ENCODE measurements at places on chromosomes 2 and 18.
A peak's percentile ranks its signal among the peaks of the same experiment; 100 is the strongest.

DNA sequence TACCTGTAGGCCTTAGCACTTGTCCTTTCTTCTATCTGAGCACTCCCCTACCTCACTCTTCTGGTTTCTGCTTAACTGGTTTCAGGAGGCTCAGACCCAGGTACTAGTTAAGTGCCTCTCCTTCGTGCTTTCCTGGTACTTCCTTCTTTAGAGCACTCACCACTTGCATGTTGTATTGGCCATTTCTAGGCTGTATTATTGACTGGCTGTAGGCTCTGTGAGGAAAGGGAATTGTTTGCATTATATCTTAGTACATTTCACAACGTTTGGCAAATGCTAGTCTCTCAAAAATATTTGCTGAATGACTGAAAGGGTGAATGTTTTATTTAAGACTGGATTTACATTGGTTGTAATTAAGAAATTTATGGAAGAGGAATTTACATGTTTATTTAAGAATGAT, 36.0 kb upstream of the SCN1A start:
- DNase-seq, result no peak

DNA sequence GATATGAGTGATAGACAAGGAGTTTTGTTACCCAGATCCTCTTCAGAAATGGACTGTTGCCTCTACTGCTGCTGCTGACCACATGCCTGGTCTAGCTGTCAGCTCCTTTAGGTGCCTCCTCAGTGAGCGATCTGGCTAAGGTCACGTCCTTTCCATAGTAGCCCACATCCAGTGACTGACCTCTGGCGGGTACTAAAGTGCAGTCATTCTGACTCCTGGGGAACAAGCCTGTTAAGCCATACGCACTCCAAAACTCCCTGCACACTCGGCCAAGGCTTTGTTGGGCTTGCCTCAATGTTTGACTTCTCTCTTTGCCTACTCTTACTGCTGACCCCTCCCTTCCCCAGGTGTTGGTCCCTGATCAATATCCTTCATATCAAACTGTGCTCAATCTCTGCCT, 685.2 kb downstream of the IRS1 start:
- no peak for DNase-seq

GRCh38 chr18:7844418-7844817, 277.3 kb downstream of the PTPRM start:
- DNase-seq, result no peak

- DNase-seq, result no peak
These were observed 139.6 kb upstream of the PELI1 start for GRCh38 chr2:64283641-64284361.

DNA sequence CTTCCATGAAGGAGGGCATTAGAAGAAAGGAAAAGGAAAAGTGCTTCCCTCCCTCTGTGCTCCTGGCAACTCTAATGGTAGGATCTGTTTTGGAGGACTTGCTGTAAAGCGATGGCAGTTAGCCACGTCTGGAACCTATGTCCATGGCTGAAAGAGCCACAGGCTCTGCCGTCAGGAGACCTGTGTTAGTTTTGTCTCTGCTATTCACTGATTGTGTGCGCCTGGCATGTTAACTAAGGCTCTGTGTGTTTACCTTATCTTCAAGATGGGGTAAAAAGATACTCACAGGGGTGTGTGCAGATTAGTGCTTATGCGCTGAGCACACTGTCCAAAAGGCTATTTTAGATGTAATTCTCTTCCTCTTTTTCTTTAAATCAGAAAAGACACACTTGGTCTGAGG, 109.8 kb upstream of the LTBP1 start:
- DNase-seq, result no peak

DNA sequence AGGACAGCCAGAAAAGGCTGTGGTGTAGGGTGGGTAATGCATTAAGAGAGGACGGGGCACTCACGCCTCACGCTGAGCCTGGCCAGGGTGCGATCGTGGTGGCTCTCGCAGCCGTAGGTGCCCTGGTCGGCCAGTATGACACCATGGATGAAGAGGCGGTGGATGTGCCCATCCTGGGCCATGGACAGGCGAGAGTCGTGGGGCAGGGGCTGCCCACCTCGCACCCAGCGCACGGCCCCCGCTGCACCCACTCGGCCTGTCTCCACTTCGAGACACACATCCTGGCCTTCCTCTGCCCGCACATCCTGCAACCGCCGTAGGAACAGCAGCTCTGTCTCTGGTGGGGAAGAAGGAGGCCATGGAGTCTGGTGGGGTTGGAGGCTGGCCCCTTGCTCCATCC, 12.1 kb downstream of the TMEM198 start:
- DNase-seq, result no peak

DNA sequence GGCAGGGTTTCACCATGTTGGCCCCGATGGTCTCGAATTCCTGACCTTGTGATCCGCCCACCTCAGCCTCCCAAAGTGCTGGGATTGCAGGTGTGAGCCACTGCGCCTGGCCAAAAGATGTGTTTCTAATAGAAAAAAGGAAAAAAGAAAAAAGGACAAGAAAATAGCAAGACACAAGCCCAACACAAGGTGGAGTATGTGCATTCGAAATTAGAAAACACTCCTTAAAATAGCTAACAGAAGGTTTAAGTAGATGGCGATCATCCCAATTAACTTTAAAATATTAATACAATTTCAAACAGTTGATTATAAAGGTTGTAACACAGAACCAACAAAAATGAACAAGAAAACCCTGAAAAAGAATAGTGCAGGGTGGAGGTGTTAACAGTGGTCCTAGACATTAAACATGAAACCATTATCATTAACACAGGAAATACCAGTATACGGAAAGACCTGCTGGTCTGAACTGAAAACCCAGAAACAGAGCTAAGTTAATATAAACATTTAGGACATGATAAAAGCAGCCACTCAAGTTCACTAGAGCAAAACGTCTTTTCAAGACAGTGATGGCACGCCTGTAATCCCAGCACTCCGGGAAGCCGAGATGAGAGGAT, 57.9 kb downstream of the HDLBP start:
- no peak for DNase-seq

DNA sequence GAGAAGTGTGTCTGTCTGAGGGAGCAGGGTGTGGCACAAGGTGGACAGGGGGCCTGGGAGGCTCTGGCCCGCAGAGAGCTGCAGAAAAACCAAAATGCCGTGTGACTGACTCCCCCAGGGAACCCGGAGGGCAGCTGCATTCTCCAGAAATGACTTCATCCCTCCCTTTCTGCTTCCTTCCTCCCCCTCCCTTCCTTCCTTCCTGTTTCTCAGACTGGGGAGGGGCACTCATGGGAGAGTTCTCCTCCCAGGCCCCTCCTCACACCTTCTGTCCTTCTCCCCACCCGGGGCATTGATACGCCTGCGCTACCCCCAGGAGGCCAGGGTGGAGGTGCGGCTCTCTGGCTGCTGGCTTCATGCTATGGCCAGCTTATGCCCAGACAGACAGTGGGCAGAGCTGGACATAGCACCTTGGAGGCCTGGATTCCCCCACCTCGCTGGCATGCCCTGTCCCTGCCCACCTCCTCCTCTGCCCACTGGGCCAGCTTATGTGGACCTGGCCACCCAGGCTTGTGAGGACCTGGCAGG, 8.2 kb upstream of the GPR17 start:
- peak; percentile 57 for DNase-seq

Measured in left renal pelvis (tissue), 4 donors.